ENCODE measurements at places on chromosomes 11 and 22.
A peak's percentile ranks its signal among the peaks of the same experiment; 100 is the strongest.

DNA sequence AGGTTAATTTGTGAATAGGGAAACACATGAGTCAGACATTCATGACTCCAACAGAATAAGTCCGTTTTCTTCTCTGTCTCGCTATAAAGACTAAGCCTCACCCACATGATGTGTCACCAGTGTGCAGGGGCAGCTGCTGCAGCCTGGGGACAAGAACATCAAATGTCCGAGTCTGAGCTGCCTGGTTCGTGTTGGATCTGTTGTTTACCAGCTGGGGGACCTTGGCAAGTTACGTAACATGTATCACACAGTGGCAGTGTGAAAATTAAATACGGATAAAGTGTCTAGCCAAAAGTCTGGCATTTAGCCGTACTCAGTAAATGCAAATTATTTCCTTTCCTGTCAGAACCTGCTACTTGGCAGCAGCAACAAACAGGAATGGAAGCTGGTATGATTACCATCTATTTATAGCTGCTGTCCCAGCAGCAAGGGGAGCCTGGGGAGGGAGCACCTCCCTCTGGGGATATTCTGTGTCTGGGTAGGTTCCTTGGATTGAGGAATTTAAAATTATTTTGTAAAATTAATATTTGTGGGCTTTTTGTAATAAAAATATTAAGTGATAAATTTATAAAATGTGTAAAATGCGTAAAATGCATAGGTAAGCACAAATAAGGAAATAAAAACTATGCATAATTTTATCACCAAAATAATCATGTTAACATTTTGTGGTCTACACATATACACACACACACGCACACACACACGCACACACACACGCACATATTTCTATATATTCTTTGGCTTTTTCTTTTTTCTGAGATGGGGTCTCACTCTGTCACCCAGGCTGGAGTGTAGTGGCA, 1.3 kb upstream of the CLDN25 start:
- DNase-seq = no peak

DNA sequence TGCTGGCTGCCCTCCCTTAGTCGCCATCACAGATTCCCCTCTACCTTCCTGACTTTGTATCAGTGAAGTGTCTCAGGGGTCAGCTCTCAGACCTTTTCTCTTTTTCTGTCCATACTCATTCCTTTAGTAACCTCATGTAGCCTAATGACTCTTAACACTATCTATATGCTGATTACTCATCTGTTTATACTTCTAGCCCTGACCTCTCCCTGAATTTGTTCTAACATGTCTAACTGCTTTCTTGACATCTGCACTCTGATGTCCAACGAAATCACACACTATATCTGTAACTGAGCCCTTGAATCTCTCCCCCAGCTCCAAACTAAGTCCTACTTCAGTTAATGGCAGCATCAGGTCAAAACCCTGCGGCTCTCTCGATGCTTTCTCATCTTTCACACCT, 135.8 kb upstream of the TIMP3 start:
- no peak for DNase-seq

GRCh38 chr11:75135021-75135650, 15.8 kb upstream of the SLCO2B1 start:
- no peak for DNase-seq

GRCh38 chr11:18617688-18618341, 16.3 kb downstream of the SPTY2D1 start:
- DNase-seq = peak; percentile 71

GRCh38 chr22:27551402-27551801, 250.2 kb downstream of the MN1 start:
- DNase-seq = no peak

DNA sequence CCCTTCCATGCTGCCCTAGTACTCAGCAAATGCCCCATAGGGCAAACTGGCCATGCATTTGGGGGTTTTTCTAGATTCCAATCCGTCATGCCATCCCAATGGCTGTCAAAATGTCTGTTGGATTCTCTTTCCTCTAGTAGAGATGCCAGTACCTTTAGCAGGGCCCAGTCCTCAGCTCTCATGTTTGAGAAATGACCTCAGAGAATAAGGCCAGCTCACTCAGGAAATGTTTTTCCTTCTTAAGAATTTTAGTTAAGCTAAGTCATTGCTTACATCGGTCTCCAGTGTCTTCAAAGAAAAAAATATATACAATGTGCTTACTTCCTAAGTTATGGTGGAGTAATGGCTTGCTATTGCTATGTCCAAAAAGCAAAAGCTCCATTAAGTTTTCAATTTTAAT, 14.1 kb upstream of the ALKBH3 start:
- no peak for DNase-seq

- DNase-seq = no peak
Observed at GRCh38 chr11:125036933-125037332, 26.2 kb upstream of the SLC37A2 start.

- no peak for DNase-seq
Observed at GRCh38 chr22:45552017-45552411, 49.3 kb downstream of the FBLN1 start.

DNA sequence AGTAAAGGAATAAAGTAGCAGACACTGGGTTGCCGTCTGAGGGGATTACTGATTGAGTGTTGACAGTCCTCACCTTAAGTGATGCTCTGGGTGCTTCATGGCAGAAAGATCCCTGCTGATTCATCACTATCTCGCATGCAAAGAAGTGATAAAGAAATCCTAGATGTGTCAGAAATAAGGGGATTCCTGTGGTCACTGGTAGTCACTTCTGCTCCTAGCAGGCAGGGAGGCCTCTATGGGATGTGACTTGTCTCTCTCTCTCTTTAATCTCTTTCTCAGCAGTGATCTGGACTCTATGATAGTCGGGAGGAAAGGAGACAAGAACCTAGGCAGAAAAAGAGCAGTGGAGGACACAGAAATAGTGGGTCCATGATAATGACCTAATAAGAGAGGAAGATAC, 30.9 kb upstream of the OR56A1 start:
- DNase-seq = no peak

DNA sequence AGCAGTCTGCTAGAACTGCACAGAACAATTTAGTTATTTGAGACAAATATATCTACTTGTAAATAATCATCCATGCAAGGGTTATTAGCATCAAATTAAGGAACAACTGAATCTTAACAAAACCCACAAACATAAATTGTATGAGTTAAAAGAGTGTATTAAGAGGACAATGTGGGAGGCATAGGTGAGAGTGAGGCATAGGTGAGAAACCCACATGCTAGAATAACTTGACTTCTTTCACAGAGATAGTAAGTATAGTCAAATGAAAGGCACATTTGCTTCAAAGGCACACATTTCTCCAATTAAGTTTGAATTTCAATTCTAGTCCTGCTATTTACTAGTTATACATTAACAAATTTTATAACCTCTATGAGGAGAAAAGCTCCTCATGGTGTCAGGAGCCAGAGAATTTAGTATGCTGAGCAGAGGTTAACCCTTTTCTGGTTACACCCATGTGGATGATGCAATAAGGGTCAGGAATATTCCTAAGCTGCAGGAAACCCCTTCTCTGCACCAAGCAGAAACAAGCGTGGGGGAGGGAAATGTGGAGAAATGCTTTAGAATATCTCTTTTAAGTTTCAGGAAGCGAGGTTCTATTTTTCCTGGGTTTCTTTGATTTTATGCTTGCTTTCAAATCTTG, 264.2 kb downstream of the GRM5 start:
- no peak for DNase-seq

GRCh38 chr11:95849087-95849825, 59.0 kb downstream of the CEP57 start:
- peak; percentile 21 for DNase-seq

GRCh38 chr11:9277176-9277575, 12.0 kb upstream of the DENND5A start:
- no peak for DNase-seq

DNA sequence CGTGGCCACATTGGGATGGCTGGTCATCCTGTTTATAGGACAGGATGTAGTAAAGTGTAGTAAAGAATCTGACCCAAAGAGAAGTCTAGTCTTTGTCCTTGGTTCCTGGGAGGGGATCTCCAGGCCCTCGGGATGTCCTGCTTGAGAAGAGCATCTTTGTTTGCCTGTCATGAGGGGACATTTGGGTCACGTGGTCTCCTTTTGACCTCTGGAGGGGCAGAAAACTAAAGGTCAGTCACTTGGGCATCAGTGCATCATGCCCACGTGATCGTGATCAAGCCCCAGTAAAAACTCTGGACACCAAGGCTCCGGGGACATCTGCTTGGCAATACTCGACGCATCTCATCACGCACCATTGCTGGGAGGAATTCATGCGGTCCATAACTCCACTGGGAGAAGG, 9.1 kb downstream of the SMIM38 start:
- no peak for DNase-seq

- DNase-seq = no peak
Observed at GRCh38 chr11:119759324-119759723, 30.3 kb upstream of the NECTIN1 start.

DNA sequence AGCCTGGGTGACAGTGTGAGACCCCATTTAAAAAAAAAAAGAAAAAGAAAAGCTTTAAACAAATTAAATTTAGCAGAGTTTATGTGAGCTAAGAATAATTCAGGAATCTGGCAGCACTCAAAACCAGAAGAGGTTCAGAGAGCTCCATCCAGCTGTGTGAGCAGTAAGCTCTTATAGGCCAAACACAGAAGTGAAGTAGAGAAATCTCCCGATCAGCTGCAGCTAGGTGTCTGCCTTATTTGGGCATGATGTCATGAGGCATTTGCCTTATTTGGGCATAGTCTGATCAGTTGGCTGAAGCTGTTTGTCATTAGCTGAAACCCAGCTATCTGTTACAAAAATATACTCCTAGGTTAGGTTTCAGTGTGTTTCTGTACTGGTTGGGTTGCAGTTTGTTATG, 8.2 kb downstream of the MS4A15 start:
- no peak for DNase-seq

DNA sequence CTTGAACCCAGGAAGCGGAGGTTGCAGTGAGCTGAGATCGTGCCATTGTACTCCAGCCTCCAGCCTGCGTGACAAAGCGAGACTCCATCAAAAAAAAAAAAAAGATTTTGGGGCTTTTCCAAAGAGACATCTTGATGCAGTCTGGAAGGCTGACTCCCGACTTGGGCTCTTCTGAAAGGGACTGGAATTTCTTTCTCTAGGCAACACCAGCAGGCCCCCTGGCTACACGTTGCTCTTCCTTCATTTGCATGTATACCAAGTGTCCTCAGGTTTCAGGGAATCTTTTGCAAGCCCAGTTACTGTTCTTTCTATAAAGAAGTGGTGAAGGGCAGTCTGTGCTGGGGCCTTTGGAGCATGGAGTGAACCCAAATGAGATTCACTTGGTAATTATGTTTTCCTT, 211.0 kb downstream of the GRIK4 start:
- DNase-seq = no peak

GRCh38 chr11:125451400-125452124, 44.5 kb downstream of the FEZ1 start:
- DNase-seq = peak; percentile 1

GRCh38 chr11:96054870-96055705, 131.2 kb upstream of the MTMR2 start:
- DNase-seq = peak; percentile 52

- no peak for DNase-seq
Observed at GRCh38 chr11:107702723-107703122, 9.1 kb downstream of the SLN start.

DNA sequence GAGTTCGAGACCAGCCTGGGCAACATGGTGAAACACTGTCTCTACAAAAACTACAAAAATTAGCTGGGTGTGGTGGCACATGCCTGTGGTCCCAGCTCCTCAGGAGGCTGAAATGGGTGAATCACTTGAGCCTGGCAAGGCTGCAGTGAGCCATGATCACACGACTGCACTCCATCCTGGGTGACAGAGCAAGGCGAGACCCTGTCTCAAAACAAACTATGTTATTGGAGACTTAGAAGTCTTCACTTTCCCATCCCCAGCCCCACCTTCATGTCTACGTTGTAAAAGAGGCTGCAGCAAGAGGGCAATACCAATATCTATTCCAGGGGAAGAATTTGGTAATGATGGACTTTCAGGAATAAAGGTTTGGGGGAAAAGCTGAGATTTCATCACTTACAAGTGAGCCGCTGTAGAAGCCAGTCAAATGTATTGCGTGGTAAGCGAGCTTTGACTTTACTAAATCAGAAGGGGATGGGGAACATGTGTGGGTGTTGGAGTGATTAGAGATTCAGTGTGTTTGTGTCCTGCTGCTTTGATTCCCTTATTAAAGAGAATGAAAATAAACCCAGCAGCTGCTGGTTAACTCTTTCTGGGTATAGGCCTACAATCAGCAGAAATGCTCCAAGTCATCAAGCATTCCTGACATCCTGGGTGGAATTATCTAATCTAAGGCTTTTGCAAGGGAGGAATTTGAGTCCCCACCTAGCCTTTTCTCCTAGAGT, 53.7 kb downstream of the UBASH3B start:
- DNase-seq = no peak

- DNase-seq = no peak
Observed at GRCh38 chr11:69654660-69655478, 13.9 kb downstream of the CCND1 start.

- DNase-seq = no peak
Observed at GRCh38 chr11:96643173-96643572, 253.4 kb downstream of the JRKL start.

GRCh38 chr11:66371627-66372415, at the start of gene SLC29A2:
TSS of gene SLC29A2 (minus strand) at chr11:66371760. CDS start at chr11:66371591, 169 bp downstream.
- DNase-seq = peak; percentile 82

DNA sequence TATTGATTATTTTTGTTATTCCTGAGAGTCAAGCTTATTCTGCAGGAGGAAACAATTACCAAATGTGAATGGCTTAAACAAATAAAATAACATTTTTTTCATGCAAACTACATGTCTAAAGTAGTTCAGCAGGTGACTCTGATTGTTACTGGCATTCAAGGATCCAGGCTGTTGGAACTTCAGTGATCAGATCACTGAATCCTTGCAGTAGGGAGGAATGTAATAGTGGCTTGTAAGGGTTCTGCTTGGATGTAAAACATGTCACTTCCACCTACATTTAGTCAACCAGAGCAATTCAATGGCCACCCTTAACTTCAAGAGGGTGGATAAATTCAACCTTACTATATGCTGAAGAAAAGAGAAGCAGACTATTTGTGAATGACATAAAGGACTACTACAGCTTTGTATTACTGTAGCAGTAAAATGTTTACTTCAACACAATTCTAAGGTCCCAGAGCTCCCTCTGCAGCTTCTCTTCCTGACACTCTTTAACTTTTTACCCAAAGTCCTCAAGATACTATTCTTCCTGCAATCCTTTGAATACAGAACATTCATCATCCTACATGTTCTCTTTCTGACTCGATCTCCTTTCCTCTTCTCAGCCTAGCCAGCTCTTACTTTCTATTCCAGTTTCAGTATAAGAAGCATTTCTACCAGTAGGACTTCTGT, 284.0 kb downstream of the LRRC4C start:
- no peak for DNase-seq

- DNase-seq = no peak
Observed at GRCh38 chr11:67301313-67301921, 1.9 kb upstream of the SSH3 start.

DNA sequence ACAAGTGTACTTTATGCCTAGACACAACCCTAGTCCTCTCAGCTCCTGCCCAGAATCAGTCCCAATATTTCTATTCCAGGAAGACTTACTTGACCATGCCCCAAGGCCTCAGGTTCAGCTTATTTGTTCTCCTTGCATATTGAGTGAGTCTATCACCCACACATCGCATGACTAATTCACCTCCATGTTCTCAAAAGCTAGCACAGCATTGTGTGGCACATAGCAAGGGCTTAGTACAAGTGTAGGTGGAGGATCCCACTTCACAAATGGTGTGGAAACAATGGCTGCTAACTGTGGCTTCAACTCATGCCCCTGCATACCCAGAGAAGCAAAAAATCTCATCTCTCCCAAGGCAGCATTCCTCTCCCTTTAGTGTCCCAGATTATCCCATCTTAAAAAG, 602.6 kb upstream of the API5 start:
- DNase-seq = no peak

Measured in CD4-positive, alpha-beta T cell treated with Interleukin-10 for 1 hour (primary cell).